ENCODE measurements at places on chromosomes 3 and 15.

DNA sequence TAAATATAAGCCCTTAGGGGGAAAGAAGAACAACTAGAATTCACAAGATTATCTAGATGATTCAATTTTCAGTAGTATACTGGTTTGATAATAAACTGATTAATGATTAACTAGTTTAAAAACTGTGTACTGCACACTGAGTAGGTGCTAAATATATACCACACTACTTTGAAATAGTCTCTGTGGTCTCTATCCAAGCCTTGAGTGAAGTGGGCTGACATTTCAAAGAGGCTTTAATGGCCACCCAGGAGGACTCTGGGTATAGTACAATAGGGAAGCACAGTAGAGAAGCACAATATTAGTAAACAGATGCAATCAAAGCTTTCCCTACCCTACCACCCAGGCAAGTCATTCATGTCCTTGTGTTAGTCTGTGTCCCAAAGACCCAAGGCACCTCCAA, 46.7 kb downstream of the FILIP1L start:
- DNase-seq: no peak

- DNase-seq: no peak
These were observed 24.5 kb upstream of the BDH1 start for GRCh38 chr3:197580253-197580691.

- DNase-seq: no peak
These were observed 118.3 kb upstream of the FOXB1 start for GRCh38 chr15:59885832-59886231.

DNA sequence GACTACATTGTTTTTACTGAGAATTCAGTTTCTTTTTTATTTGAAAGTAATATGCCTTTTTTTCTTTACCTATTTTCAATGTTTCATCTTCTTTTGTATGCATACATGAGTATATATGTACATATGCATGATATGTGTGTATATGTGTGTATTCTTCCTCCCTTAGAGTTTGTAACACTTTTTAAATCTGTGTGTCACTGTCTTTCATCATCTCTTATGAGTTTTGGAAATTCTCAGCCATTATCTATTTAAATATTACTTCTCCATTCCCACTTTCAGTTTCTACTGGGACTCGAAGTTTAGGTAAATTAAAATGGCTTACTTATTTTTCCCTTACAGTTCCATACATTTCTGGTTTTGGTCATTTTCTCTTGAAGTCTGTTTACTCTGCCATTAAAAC, 754.1 kb downstream of the GRM7 start:
- no peak for DNase-seq

GRCh38 chr3:55362210-55362960, 124.7 kb downstream of the WNT5A start:
- no peak for DNase-seq

DNA sequence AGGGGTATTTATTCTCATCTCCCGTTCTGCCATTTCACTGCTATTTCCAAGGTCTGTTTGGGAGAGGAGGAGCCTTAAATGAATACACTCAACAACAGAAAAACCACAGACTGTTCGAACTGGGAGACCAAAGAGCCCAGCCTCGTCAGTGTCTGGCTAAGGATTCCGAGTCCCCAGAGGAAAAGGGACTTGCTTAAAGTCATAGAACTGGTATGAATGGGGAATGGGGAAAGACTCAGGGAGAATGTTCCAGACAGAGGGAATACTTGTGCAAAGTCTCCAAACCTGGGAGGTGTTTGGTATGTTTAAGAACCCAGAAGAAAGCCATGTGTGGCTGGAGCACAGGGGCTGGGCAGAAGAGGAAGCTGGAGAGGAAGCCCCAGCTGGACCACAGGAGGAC, 46.9 kb downstream of the FAM43A start:
- no peak for DNase-seq

- DNase-seq: no peak
These were observed 3.8 kb upstream of the PRR20G start for GRCh38 chr3:127291611-127292010.

DNA sequence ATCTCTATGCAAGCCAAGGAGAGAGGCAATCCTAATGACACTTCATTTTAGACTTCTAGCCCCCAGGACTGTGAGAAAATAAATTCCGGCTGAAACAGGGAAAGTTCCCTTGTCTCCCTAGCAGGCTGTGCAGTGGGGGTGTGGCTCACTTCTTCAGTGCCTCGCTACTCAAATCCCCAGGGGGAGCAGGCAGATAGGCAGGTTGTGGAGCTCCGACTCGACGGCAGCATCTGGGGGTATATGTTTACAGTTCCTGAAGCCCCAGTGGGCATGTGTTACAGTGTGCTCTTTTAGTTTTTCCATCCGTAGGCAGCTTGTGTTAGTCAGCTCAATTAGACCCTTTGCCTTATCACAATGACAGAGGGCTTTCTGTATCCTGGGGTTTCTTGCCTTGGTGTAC, 836.5 kb downstream of the PDCD6IP start:
- DNase-seq: no peak

DNA sequence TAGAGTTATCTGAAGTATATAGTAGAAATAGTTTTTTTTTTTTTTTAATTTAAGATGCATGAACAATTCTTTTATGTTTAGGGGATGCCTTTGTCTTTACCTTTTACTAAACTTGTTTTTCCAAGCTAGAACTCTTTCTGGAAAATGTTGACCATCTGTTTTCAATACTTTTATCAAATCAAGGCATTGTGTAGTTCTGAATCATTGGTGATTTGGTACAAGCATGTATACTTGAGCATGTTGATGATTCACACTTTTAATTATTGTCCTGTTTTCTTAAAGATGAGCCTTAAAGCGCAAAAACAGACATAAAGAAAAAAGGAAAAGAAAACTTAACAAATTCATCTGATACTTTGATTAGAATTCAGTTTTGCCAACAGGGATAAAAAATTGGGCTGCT, 28.3 kb downstream of the PDCD6IP start:
- DNase-seq: no peak

DNA sequence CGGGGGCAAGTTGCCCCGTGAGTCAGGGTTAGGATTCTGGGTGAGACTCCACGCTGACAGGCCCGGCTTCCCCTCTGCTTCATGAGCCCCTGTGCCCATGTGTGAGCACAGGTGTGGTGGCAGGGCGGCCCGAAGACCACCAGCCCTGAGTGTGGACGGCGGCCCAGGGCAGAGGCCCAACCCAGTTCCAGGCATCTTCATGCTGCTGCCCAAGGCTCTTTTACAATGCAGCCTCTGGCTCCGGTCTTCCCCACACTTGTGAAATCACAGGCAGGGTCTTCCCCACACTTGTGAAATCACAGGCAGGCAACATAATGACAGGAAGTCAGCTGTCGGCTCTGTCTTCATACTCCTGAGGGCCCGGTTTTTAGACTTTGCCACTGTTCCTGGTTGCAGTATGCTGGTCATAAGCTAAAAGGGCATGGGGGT, 78.8 kb downstream of the AAGAB start:
- DNase-seq: no peak

GRCh38 chr15:27094235-27094634, 123.3 kb downstream of the GABRG3 start:
- DNase-seq: no peak

- DNase-seq: no peak
These were observed 94.0 kb upstream of the PLCL2 start for GRCh38 chr3:16790432-16791400.

DNA sequence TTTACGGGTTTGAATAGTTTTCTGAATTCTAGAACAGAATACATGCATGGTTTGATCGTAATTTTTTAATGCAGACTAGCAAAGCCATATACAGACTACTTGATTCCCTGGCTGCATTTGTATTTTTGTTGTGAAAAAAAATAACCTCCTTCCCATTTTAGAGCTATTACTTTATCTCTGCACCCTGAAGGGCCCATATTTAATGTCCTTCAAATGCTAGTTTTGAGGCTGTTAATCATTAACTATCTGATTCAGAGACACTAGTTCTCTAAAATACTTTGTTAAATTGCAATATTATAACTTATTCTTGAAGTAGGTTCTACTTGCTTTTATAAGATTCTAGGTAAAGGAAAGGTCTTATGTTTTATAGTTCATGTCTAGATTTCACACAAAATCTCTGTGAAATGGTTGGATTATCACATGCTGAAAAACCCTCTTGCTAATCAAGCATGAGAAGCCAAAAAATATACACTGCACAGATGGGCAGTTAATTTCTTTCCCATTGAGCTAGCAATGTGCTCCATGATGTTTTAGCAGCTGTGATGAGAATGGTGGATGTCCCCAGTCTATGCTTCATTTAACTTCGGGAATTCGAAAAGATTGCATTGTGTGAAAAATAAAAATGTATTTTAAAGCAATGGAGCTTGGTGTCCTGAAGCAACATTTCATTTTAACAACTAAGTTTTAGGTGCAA, 634.0 kb upstream of the BCHE start:
- DNase-seq: no peak

- no peak for DNase-seq
These were observed 6.2 kb downstream of the STIMATE start for GRCh38 chr3:52891164-52891563.

DNA sequence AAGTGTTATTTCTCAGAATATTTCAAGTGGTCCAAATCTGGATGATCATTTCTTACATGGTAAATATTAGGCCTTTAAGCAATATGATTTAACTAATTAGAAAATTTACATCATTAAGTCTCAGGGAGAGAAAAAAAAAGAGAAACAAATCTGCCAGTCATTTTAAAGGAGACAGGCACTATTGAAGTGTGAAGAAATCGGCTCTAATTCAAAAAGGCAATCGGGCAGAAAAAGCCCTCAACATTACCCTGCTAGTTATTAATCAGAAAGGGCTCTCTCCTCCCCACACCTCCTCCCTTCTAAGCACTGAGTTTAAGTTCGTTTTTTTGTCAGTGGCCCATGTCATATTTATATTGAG, 215.9 kb downstream of the MEIS2 start:
- DNase-seq: no peak

DNA sequence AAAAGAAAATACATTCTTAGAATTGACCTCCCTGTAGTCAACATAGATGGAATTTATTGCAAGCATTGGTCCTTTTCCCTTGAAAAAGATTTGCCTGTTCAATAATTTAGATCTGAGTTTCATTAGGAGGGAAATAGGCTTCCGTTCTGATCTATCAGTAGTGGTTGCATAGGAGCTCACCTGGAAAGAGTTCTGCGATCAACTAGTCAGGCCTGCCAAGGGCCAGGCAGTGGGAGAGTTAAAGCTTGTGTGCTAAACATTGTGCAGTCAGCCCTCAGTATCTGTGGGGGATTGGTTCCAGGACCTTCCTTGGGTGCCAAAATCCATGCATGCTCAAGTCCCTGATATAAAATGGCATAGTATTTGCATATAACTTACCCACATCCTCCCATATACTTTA, 29.6 kb upstream of the IDH2 start:
- DNase-seq: no peak

- DNase-seq: no peak
These were observed 76.1 kb downstream of the CLSTN2 start for GRCh38 chr3:140011086-140011485.

GRCh38 chr15:25668901-25669300, 194.2 kb downstream of the ATP10A start:
- DNase-seq: no peak

DNA sequence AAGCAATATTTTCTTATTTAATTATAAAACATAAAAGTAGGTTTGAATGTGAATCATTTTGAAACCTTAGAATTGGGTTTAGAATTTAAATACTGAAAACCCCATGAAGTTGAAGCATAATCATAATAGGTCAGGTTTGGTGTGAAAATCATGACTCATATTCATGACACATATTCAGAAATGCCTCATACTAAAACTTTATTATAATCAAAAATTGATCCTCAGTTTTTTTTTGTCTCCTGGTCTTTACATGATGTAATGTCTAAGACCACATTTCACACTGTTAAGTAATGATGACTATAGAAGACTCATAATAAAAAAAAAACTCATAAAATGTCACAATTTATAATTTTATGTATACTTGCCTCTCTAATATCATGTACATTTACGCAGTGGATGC, 190.4 kb downstream of the FOXP1 start:
- DNase-seq: no peak
